NCI-H510A treated with DMSO at 0.1 percent for 48 hours (cell line): ENCODE measurements at places on chromosomes 5 and 9.

- DNase-seq: peak; percentile 69
Observed at GRCh38 chr5:38666668-38667498, 110.4 kb upstream of the LIFR start.

GRCh38 chr9:108850293-108850897 is 5.4 kb downstream of the ACTL7B start:
- DNase-seq: no peak

- DNase-seq: no peak
Observed at GRCh38 chr9:36158122-36158521, 11.1 kb upstream of the CCIN start.

DNA sequence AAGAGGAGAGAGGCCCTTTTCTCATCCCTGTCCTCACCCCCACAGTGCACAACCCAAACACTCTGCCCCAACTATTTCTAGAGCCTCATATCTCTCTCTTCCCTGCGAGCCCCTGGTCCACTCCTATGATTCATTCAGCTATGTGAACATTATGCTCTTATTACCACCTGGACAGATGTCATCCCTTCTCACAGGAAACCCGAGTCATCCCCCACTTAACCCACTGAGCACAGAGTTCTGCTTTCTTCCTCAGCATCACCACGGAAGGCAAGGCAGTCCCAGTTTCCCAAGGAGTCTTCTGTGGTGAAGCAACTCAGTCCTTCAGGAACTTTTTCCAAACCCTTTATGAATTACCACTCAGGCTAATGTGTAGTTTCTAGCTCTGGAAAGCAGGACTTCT is 1.3 kb downstream of the DNAI1 start:
- no peak for DNase-seq

DNA sequence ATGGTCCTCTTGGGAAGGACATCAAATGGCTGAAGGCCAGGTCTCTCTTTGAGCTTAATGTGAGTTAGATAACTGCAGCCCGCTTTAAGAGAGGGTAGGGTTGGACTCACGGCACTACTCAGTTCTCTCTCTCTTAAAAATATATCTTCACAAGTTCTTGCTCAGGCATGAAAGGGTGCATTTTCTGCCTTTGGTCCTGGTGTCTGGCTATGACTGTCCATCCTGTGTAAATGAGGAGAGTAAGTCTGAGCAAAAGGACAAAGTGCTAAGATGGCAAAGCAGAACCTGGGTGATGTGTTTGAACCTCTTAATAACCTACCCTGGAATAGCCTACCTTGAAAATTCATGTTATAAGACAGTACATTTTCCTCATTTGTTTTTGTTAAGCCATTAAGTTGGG is 293.4 kb downstream of the PDE4D start:
- DNase-seq: no peak

GRCh38 chr5:39520232-39520572 is 95.4 kb upstream of the DAB2 start:
- DNase-seq: no peak

GRCh38 chr5:31587546-31587945 is 51.4 kb upstream of the PDZD2 start:
- no peak for DNase-seq

- no peak for DNase-seq
Observed at GRCh38 chr9:109600142-109600541, 102.0 kb upstream of the PTPN3 start.

DNA sequence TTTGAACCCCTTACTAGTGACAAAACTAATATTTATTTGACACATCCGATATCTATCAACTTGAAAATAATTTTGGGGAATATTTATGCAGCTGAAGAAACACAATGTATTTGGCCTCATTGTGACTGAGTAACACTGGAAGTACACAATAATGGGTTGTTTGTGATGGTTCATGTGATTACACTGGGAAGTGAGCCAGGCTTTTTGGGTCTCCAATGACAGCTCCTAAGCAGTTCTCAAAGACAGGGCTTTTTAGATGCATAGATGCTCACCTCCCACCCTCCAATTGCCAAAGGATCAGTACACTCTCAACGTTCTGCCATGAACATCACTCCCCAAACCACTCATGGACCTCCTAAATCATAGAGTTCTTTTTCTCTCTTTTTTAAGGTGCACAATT is 170.0 kb downstream of the SLC24A2 start:
- no peak for DNase-seq

DNA sequence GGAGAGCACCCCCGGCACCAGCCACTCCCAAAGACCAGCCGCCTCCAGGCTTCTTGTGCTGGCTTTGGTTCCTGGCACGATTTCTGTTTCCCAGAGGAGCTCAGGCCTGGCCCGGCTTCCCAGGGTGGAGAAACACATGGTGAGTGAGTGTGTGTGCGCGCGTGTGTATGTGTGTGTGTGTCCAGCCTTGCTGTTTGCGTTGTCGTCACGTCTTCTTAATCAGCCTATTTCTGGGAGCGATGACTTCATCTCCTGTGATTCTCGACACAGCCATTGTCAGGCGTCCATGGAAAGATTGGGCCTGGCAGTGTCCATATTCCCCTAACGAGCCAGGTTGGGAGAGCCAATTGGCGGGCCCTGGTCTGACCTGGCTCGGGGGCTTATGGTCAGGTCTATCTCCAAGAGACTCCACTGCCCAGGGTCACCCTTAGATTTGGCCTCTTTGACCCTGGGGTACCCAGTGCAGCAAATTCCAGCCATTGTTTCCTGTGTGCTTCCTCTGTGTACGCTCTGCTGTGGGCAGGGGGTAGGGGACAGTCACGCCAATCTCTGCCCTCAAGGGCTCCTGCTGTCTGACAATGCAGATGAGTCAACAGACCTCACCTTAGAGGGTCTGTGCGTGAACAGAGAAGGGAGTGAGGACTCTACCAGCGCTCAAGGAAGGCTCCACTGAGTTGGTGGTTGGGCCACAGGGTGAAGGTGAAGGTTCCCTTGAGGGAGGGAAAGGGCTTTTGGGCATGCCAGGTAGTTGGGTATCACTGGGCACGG is 73.8 kb downstream of the DAB2IP start:
- DNase-seq: no peak

GRCh38 chr9:110463499-110463898 is 116.0 kb downstream of the SVEP1 start:
- no peak for DNase-seq

DNA sequence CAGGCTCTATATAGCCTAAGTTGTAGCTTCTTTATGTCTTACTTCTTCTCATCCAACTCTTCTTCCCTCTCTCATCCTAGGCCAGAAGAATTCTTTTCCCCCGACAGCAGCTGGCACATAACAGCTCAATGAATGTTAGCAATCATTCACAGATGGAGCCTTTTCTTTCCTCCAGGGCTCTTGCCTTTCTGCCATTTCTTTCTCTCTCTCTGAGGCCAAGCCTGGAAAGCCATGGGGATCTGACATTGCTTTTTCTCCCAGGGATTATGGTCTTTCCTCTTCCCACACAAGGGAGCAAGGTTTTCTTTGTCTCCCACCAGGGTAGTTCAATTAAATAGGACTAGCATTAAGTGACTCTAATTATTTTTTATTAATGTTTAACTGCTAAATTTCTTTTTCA is 20.5 kb downstream of the SMIM15 start:
- DNase-seq: no peak

DNA sequence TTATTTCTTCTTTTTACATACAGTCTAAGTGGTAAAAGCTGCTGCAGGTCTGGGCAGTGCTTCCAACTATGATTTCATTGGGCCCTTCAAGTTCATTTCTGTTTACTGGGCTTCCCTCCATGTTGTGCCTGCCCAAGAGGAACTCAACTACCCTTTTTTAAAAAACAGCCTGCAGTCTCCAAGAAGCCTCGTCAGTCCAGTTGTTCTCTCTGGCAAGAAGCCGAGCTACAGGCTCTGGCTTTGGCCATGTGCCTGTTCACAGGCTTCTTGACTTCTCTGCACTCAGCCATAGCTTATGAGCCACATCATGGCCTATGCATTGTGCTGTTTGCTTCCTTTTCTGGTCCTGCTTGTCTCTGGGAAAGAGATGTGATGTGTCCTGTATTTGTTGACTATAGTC is 119.7 kb upstream of the PJA2 start:
- no peak for DNase-seq

GRCh38 chr5:55406292-55406691 is 98.5 kb downstream of the MTREX start:
- peak; percentile 46 for DNase-seq

GRCh38 chr5:43702815-43703214 is 99.8 kb downstream of the NNT start:
- no peak for DNase-seq

GRCh38 chr9:71179183-71179582 is 57.8 kb upstream of the TRPM3 start:
- DNase-seq: peak; percentile 3

DNA sequence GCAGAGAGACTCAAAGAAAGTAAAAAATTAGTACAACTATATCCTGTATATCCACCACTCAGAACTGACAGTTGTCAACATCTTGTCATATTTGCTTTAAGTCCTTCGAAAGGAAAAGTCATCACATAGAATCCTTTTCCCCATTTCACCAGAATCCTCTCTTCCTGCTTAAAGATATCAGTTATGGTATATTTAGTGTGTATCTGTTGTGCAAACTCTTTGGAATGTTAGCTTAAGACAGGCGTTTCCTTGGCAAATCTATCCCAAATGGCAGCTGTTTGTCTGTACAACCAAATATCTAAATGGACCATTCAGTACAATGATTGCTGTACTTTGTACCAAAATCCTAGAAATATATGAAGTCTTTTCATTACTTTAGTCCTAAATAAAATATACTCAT is 98.5 kb downstream of the ITGA1 start:
- DNase-seq: no peak

GRCh38 chr9:127706836-127707241 is at the start of gene CFAP157:
Gene CFAP157 (plus strand): TSS chr9:127706988. CDS start chr9:127707032, 44 bp downstream.
- peak; percentile 66 for DNase-seq

GRCh38 chr9:108696156-108696555 is 159.6 kb downstream of the ACTL7B start:
- no peak for DNase-seq

DNA sequence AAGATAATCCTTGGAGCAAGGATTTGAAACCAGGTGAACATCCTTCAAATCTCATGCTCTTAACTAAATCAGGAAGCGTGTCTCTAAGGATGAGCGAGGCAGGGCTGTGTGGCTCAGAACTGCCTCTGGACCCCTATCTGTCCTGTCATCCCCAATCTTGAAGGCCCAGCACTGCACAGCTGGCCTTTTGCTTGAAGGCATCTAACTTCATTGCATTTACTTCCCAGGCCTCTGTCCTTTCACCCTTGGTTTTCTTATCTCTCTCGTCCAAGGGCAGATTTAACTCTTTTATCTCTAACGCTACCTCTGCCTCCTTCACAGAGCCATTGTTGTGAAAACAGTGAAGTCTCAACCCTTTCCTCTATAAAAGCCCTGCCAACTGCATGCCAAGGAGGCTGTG is 83.8 kb downstream of the UGCG start:
- no peak for DNase-seq

DNA sequence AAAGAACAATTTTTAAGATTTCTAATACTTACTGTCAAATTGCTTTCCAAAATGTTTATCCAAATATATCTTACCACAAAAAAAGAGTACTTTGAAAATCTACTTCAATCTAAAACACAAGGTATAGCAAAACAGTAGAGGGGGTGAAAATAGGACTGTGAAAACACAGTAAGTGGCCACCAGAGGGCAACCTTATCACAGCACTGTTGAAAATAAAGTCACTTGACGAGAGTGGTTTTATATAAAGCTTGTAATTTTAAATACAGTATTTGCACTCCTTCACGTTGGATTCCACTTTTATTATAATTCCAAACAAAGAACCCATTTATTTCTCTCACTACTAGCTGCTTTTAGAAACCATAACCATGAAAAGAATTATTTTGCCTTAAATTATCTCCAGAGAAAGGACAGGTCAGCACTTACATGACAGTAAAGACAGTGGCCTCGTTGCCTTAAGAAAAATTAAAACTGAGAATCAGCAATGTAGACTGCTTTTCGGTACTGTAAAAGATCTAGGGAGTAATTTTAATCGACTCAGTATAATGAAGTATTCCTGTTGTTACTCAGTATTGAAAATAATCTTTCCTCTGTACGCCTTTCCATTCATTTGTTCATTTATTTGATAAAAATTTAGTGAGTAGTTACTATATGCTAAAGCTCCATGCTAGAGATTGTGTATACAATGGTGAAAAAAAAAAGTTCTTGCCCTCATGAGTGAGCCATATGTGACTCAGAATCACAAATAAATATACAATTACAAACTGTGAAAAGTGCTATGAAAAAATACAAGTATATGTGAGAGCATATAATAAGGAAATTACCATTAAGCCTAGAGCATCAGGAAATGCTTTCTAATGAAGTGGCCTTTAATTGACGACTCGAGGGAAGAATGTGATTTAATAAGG is 40.0 kb upstream of the CDK5RAP2 start:
- peak; percentile 89 for DNase-seq

DNA sequence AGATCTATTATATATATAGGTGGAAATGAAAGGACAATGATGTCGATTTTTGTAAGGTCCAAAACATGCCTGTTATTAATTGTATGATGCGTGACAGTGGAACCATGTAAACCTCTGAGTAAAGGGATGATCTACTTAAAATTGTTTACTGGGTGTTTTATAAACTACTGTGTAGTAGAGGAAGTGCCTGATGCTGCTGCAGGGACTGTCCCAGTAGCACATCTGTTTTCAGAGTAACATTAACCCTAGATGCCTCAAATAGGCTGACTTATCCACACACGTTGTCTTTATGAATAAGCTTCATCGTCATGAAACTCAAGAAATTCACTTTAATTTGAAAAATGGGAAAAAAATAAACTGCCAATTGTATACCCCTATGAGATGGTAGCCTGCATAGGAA is 1.7 kb downstream of the CAMK4 start:
- no peak for DNase-seq

GRCh38 chr9:110626101-110626829 is 42.3 kb upstream of the MUSK start:
- DNase-seq: no peak

- DNase-seq: no peak
Observed at GRCh38 chr9:121886759-121887485, 206.2 kb downstream of the TTLL11 start.

- no peak for DNase-seq
Observed at GRCh38 chr9:21239911-21240310, at the start of gene IFNA14. Gene IFNA14 (minus strand): TSS chr9:21240005. CDS start chr9:21239935, 70 bp downstream.

GRCh38 chr9:93543117-93543516 is 33.3 kb upstream of the PHF2 start:
- DNase-seq: no peak

GRCh38 chr5:127985811-127986325 is 97.7 kb upstream of the SLC12A2 start:
- DNase-seq: no peak

DNA sequence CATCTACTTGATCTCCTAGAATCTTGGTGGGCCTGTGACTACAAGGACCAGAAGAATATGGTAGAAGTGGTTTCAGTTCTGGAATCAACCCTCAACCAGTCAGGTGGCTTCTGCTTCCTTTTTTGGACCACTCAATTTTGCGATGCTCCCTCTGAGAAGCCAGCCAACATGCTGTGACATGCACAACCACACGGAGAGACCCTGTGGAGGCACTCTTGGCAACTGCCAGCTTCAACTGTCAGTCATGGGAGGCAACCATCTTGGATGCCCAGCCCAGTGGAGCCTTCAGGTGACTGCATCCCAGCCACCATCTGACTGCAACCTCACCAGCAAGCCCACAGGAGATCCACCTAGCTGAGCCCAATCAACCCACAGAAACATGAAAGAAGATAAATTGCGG is 137.3 kb downstream of the FAM114A2 start:
- no peak for DNase-seq
